ENCODE measurements at places on chromosomes 3 and 15.
A peak's percentile ranks its signal among the peaks of the same experiment; 100 is the strongest.

GRCh38 chr3:52527732-52528585 is 5.7 kb downstream of the NT5DC2 start:
- DNase-seq, result no peak

DNA sequence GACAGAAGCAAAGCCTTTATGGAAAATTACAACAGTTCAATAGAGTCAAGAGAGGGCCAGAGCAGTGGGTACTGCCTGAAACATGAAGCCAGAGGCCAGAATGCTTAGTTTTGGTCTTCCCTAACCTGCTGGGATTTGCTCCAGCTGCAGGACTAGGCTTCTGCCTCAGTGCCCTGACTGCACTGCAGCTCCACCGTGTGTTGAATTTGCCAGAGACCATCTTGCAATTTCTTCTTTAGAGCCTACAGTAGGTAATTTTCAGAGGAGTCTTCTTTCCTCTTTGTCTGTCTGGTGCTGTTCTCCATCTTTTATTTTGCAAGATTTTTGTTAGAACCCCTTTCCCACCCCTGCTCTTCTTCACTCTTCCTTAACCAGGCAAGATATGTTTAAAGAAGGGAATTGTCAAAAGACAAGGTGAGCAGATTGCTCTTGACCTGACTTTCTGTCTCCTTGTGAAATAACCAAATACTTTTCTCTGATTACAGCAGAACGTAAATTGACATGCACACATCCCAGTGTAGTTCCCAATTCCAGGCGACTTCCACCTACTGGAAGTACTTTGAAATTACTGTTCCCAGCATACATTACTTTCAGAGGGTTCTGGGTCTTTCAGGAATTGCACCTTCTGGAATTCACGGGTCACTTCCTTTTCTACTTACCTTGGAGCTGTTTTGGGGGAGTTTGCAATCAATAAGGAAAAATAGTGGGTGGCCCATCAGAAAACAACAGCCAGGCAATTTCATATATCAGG is 161.2 kb downstream of the MINAR1 start:
- no peak for DNase-seq

DNA sequence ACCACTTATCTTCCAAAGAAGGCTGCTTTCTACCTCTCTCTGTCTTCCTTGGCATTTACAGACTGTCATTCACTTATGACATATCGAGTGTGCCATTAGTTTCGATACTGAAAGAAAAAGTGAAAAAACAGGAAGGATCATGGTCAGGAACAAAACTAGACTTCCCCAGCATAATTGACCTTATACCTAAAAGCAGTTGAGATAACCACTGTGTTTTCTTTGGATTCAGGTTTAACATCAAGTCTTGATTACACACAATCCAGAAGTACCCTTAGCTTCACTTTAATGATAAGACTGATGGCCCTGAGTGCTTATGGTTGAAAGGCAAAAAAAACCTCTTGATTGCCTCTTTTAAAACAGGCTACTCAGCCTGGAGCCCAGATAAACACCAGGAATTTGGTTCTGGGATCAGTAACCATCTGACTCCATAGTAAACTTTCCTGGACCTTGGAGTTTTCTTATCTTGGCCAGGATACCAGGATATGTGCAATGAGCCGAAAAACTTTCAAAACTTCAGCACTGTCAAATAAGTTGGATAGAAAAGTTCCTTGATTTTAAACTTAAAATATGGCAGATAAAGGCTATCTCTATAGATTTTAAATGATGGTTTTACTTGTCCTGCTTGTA is 5.0 kb upstream of the UACA start:
- no peak for DNase-seq

- DNase-seq, result no peak
Observed at GRCh38 chr3:81965696-81966095, 204.3 kb upstream of the GBE1 start.

DNA sequence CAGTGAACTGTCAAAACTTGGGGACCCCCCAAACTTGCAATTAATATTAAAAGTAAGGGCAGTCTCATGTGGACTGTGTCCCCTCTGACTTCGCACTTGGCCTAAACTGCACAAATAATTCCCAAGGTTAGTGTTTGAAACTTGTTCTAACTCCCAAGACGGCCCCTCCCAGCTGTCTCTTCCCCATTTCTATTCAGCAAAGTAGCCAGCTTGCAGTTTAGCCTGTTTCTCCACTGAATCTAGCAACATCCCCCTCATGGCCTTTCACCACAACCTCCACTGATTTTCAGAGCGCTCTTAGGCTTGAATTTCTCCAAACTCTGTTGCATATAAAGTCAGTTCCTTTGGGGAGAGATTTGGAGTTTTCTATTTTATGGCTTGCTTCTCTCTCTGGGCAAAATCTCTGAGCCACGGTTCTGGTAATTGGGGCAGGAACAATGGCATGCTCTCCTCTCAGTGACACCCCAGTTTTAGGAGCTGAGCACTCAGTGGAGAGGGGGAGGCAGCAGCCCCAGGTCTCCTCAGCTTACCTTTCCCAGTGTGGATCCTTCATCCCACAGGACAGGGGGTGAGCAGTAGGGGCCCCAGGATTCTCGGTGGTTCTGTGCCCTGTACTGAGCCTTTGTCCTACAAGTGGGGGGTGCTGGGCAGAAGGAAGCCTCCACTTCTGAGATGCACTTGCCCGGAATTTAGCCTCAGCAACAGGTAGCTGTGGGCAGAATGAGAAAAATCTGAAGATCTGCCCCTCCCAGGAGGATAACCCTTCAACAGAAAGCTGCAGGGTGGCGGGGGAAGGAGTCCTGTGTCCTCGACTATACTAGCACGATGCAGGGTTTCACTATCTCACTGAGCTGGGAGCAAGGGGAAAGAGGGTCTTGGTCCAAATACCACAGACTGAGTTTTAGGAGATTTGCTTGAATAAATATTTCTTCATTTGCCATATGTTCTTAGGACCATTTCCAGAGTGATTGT is 39.3 kb upstream of the GATA2 start:
- DNase-seq, result no peak

GRCh38 chr15:86743283-86743903 is 663.7 kb downstream of the AGBL1 start:
- no peak for DNase-seq

DNA sequence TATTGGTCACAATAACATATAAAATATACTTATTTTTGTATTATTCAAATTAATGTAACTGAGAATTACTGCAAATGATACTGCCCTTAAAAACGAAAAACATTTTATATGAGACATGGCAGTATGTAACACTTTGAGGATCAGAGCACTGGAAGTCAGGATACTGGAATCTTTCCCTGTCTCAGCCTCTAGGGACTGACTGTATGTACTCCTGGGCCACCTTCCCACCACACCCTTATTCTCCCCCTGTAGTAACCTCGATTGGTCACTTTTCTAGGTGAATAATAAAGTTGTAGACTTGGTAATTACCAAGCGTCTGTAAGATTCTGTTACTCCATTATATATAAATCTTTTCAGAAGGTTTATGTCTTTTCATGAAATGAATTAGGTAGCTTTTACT is 43.0 kb downstream of the LRRC49 start:
- DNase-seq, result no peak

GRCh38 chr15:33494306-33494705 is 183.5 kb downstream of the RYR3 start:
- no peak for DNase-seq

DNA sequence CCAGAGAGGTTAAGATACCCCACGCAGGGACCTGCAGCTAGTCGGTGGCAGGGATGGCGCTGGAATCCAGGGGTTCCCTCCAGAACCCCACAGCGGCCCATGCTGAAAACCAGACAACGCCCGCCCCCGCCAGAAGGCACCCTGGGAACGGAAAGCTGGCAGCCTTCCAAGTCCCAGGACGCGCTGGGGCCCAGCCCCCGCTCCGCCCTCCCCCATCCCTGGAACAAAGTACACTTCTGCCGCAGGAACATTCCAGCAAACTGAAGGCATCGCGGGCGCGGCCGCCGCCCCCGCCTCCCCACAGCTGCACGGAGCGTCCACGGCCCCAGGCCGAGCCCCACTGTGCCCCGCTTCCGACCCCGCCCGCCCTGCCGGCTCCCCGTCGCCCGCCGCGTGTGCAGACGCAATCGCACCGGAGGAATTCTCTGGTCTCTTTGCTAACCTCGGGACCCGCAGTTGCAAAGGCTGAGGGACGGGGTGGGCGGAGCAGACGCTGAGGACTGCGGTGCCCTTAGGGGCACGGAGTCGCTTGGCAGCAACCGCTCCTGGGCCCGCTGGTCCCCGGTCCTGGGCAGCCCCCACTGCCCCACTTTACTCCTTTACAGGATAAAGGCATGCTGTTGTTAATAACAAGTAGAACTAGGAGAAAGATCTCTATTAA is 44.8 kb upstream of the RNU6-1 start:
- DNase-seq, result no peak

- no peak for DNase-seq
Observed at GRCh38 chr3:145915787-145916186, 245.2 kb downstream of the PLOD2 start.

DNA sequence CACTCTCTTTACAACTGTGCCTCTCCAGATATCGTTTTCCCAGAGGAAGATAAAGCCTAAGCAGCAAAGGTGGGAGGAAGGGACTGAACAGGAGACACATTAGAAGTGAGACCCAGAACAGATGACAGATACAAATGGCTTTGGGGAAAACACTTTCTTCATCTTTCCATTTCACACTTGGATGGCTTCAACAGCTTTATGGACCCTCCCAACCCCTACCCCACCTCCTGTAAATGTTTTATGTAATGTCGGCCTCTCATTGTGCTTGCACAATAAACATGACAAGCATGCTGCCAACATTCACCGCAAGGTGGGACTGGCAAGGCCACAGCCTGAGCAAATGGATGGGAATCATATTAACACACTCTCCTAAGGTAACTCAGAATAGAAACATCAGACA is 1088.6 kb downstream of the TUSC7 start:
- DNase-seq, result no peak

DNA sequence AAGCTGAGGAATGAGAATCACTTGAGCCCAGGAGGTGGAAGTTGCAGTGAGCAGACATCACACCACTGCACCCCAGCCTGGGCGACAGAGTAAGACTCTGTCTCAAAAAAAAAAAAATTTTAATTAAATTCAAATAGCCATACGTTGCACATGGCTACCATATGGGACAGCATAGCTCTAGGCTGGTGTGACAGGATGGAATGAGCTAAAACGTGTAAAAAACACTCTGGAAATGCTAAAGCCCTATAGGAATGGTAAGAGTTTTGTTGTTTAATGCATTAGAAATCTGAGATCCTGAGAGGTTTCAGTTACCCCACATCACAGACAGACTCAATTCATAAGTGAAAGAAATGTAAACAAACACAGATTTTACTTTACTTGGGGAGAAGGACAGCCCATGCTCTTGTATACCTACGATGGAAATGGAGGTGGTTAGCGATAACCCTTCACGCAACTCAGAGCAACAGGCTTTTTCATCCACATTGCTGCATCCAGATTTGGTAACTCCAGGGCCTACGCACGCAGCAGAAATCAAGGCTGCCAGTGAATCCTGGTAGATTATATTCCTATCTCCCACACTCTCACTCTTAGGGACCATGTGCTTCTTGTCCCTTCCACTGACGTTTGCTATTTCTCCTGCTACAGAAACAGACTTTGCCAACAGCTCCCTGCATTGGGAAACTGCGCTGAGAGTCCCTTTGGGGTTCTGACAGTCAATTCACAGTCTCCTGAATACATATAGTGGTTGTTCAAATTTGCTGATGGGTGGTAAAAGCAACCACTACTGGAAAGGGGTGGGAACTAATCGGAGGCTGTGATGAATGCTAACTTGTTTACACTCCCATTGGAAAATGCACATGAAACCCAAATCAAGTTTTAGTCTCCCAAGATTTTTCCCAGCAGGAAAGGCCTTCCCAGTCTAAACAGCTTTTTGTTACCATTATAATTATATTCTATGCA is 3.1 kb downstream of the SH3BP5 start:
- DNase-seq, result no peak

GRCh38 chr3:190064112-190064511 is 56.6 kb downstream of the P3H2 start:
- DNase-seq, result peak; percentile 75

DNA sequence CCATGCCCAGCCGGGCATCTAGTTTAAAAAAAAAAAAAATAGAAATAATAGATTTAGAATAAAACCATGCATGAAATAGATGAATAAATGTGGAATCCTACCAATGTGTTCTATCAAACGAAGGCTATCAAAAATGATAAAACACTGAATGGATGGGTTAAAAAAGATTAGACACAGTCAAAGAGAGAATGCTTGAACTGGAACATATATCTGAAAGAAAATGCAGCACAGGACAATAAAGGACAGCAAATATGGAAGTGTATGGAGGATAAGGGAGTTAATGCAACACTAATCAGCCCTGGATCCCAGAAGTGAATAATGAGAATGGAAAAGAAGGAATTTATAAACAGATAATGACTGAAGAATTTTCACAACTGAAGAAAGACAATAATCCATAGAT is 571.7 kb downstream of the GRM7 start:
- no peak for DNase-seq

DNA sequence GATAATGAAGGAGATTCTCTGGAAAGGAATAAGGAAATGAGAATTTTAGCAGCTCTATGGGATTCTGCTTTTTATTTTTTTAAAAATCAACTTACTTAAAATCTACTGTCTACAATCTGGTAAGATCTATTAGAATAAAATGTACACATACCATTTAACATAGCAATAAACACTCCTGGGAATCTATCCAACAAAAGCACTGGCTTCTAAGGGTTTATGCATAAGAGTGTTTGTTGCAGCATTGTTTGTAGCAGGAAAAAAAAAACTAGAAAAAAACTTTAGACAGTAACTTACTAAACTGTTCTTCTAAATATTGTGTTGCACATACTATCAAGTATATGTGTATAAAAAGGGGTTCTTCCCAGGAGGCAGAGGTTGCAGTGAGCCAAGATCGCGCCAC is 15.7 kb upstream of the RBP1 start:
- no peak for DNase-seq

GRCh38 chr15:52180851-52181450 is 10.2 kb downstream of the GNB5 start:
- DNase-seq, result no peak

GRCh38 chr15:80465626-80466005 is 61.4 kb downstream of the ARNT2 start:
- DNase-seq, result no peak

DNA sequence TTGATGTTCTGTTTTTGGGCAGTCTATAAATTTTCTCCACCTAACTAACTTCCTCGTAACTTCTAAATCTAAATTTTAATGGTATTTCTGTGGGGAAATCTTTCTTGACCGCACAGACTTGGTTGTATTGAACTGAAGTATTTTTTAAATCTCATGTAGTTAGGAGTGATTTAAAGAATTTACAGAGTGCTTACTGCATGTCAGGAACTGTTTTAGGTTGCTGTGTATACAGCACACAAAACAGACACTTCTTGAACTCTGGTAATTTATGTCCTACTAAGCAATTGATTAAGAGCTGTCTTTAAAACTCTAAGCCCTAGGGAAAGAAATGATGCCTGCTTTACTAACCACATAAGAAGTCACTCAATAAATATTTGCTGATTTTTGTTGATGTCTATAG is 1350.2 kb downstream of the ZPLD1 start:
- no peak for DNase-seq

- no peak for DNase-seq
Observed at GRCh38 chr3:195039180-195039843, 231.6 kb downstream of the XXYLT1 start.

DNA sequence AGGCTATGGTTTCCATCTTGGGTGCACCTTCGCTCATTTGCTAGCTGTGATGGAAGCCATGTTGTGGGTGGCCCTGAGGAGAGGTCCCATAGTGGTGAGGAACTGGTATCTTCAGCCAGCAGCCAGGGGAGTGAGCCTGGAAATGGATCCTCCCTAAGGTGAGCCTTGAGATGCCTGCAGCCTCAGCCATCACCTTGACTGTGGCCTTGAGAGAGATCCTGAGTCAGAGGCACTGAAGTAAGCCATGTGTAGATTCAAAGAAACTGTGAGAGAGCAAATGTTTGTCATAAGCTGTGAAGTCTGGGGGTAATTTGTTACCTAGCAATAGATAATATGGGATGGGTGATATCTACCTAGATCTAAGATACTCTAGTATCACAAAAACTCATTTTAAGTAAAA is 105.3 kb downstream of the SNRK start:
- DNase-seq, result no peak

All from kidney epithelial cell (primary cell).